Right ventricle myocardium superior (tissue), 1 donor: ENCODE measurements at places on chromosomes 12 and 14.
A peak's percentile ranks its signal among the peaks of the same experiment; 100 is the strongest.

- DNase-seq, result no peak
Observed at GRCh38 chr12:109771746-109772621, 58.4 kb downstream of the FAM222A start.

DNA sequence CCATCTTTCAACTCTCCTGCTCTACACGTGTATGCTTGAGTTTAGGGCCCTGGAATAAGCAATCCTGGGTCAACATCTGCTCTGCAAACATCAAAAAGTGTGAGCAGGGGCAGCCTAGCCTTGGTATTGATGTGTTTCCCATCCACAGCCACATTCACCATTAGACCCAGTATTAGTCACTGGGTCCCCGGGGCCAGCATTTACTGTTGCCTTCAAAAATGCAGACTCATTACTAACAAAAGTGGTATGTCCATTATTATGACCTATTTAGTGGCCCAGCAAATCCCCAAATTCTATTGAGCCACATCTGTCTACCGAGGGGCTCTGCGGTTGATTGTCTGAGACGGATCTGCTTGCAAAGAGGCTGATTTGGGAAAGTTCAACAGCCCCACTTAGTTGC lies 661.8 kb downstream of the DIO2 start:
- DNase-seq, result no peak

DNA sequence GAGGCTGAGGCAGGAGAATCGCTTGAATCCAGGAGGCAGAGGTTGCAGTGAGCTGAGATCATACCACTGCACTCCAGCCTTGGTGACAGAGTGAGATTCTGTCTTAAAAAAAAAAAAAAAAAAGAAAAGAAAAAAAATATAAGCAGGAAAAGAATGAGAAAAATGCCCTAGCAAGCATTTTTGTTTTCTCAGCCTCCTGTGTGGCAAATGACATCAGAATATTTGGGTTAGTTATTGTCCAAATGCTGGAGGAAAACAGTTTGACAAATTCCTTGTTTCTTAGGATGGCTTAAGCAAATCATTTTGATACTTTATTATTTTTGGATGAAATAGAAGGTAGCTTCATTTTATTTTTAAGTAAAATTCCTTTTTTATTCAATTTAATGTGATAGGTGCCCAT lies 7.5 kb upstream of the PTPRR start:
- DNase-seq, result no peak

DNA sequence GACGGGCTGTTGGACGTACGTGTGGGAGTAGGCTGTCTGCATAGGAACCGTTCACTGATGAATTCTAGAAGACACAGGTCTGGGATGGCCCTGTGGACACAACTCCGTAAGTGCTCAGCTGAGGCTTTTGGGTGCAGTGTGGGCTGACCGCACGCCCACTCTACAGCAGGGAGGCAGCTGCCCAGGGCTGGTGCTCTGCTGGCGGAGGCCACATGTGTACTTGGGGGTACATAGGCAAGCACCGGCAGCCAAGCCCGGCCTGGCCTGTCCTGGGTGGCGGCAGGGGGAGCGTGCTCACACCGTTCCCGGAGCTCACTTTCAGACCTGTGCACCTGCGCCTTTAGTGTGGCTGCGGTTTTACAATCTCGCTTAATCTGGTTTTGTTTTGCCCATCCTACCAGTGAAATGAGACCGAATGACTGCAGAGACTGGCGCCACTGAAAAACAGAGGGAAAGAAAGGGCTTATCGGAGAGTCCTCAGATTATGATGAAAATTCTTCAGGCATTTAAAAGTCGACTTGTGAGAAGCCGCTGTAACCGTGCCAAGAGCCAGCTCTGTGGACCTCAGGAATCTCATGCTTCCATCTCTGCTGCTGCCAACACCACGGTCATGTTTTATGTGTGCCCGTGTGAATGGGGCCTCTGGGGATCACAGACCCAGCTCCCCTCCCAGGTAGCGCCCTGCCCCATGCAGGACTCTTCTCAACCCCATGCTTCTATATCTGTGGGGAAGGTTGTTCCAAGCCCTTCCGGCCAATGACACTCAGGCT lies 45.8 kb downstream of the SSH1 start:
- no peak for DNase-seq

GRCh38 chr12:96874211-96874610 lies 32.8 kb upstream of the NEDD1 start:
- no peak for DNase-seq

GRCh38 chr14:55921511-55921910 lies 196.7 kb upstream of the PELI2 start:
- DNase-seq, result no peak

- DNase-seq, result no peak
Observed at GRCh38 chr14:36996857-36997590, 175.4 kb downstream of the SLC25A21 start.

DNA sequence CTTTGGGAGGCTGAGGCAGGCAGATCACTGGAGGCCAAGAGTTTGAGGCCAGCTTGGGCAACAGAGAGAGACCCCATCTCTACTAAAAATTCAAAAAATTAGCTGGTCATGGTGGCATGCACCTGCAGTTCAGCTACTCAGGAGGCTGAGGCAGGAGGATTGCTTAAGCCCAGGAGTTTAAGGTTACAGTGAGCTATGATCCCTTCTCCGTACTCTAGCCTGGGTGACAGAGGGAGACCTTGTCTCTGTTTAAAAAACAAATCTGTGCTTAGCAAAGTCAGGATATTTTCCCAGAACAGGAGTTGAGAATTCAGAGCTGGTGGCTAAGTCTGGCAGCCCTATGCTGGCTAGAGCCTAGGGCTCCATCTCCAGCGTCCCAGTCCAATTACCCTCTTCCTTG lies 142.9 kb upstream of the PZP start:
- DNase-seq, result no peak

DNA sequence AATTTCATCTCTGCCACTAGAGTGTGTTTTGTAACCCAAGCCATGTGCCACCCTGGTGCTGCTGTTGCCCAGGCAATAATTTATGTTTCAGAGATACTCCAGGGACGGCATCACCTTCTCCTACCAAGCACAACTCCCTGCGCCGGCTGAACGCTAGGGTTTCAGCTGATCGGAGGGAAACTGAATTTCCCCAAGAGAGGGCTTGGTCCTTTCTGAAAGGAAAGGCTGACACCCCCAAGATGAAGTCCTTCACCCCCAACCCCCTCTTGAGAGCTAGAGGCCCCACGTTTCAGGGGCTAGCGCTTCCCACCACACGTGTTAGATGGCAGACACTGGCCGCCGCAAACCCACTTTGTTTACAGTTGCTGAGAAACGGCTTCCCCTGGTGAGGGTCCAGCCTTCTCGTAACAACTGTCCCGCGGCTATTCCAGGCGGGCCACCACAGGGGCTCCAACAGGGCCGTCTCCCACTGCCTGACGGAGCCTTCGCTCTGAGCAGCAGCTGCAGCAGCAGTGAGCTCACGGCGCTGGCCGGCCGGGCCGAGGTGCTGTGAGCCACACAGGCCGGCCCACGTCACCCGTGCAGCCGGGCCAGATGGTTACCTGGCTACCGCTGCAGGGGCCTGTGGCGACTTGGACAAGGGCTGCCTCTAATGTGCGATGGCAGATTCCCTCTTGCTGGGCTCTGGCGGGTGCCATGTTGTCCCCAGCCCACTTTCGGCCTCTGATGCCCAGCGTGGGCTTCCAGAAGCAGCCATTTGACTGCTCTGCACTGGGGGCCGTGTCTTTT lies 66.4 kb downstream of the TESC start:
- DNase-seq, result peak; percentile 38

- no peak for DNase-seq
Observed at GRCh38 chr12:3453990-3454680, 36.9 kb upstream of the PRMT8 start.

GRCh38 chr12:91052026-91052425 lies 5.8 kb downstream of the KERA start:
- DNase-seq, result no peak

DNA sequence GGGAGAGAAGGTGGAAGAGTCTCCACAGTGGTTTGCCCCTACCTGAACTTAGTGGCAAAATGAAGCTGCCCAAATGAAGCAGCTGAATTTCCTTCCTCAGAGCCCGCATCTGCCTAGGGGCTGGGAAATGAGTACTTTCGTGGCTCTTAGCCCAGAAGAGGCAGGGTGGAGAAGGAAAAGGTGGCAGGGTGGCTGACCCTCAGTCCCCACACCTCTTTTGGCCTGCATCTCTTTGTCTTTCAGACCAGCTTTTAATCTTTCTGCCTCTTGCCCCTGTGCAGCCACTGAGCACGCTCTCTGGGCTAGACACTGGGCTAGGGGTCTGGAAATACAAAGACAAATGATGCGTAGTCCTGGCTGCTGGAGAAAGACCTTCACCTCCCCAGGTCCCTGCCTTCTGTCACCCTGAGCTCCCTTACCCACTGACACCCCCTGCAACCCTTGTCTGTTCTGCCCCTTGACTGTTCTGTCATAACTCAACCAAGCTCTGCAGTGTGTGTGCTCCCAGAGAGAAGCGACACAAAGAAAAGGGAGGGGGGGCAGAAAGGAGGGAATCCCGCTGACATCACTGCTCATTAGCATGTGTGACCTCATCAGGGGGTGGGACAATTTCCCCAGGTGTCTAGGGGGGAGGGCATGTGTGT lies 371 bp upstream of the REM2 start:
- no peak for DNase-seq

DNA sequence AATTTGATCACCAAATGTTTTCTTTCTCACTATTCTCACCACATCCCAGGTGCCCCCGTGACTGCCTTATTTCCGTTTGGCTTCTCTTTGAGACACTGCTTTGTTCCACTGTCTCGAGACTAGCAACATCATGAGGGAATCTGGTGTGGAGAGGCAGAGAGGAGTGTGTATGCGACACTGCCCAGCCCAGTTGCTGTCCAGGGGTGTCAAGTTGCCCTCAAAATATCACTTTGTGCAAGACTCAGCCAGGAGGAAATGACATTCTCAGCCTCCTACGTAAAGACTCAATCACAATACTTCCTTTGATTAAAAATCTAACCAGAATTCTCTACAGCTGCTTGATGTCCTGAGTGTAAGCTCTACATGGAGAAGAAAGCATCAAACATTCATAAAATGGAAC lies 48.2 kb upstream of the EEA1 start:
- no peak for DNase-seq

DNA sequence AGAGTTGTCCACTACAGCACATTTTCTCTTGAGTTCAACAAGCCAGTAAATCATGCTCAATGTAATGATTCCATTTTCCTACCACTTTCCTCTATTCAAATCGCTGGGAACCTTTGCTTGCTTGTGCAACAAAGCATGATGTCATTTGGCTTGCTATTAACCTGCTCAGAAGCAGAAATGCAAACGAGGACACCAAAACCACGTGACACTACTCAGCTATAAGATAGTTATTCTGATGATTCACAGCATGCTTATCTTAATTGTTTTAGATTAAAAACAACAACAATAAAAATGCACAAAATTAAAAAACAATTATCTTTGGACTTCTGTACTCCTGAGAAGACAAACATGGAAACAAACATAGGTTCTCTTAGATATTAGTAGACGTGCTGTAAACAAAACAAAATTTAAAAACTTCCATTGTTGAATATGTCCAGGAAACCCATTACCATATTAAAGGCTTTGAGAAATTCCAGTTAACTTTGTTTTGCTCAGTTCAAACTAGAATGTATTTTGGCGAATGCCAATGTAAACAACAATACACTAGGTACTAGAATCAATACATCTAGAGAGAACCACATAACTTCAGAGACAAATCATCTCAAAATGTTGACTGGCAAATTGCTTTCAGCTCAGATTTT lies 77.5 kb upstream of the KRAS start:
- no peak for DNase-seq

DNA sequence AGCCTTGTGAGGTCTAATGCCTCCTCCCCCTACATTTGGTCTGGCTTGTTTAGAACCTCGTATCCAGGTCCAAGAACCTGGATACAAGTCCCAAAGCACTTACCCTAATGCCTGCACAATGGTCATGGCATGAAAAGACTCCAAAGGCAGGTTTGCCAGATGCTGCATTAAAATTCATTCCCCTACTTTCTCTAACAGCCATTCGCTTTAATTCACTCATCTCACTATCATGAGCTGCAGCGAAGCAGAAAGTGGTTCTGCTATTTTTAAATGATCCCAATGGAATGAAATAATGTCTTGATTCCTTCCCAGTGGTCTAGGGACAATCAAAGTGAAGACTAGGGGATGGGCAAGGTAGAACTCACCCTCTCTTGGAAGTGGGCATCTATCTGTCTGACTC lies 72.5 kb upstream of the MAX start:
- no peak for DNase-seq

DNA sequence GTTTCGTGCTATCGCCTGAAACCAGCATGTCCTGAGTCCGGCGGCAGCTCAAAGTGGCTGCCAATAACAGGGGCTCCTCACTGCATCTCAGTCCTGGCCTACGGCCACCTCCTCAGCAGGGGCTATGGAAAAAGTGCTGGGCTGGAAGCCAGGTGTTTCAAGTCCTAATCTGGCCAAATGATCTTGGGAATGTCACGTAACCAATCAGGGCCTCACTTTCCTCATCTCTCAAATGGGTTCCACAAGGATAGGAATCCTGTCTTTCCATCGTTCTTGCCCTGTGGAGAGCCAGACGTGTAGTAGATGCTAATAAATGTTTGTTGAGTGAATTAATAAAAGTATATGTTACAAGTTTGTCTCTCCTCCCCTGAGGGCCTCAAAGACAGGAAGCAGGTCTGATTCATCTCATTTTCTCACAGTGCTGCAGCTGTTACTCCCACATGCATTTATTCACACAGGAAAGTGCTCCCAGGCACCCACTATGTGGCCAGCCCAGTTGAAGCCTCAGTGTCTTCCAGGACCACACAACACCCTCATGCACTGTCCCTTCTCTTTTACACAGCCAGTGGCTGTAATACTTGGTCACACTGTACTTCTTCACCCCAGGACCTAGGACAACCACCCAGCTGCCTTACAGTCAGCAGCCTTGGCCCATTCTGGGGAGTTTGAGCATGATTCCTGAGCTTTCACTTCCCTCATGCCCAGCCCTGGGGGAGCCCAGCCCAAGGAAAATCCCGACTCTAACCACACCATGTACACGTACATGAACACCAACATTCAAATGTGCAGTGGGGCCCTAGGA lies 5.0 kb downstream of the CMKLR1 start:
- DNase-seq, result no peak

GRCh38 chr14:64753999-64754398 lies 49.8 kb downstream of the PLEKHG3 start:
- no peak for DNase-seq

- no peak for DNase-seq
Observed at GRCh38 chr12:13194401-13195110, 2.0 kb upstream of the EMP1 start.

DNA sequence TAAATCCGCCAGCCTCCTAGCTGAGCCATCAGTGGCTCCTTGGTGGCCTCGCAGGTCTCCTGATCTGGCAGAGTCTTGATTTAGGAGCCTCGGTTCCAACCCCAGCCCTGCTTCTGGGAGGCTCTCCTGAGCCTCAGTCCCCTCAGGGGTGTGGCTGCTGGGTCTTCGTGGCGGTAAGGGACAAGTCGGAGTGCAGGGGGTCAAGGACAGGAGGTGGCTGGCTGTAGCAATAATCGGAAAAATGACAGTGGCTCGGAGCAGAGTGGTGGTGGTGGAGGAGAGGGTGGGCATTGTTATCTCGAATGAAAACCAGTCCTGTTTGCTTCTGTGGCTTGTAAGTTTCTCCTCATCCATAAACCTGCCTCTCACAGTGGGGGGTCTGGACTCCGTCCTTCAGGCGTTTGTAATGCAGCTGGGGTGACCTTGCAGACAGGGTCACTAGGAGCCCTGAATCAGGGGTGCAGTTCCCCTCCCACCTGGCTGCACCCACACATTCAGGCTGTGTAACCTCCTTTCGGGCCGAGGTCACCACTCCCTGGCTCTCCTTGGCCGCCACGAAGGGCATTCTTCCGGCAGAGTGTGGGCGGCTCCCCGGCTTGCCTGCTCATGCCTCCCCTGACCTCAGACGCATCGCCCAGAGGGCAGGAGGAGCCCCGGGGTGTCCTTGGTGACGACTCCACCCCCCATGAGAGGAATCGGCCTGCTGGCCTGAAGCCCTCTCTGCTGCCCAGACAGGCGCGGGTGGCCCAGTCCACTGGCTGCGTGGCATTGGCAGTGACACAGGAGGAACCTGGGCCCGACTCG lies 8.1 kb downstream of the BCL7A start:
- DNase-seq, result peak; percentile 58
